ENCODE measurements at places on chromosomes 6 and 20.

DNA sequence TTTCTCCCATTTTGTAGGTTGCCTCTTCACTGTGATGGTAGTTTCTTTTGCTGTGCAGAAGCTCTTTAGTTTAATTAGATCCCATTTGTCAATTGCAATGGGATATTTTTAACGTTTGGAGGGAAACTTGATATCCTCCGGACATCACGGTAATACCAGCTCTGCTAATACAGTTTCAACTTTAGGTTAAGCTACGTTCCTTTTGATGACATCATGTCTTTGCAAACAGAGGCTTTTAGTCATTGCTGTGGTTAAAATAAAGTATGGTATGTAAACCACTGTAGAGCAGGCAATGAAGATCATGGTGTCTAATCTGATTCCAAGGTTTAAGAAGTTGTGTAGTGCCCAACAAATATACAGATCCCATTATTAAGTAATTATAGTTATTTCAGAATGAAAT lies 168.0 kb upstream of the CHD6 start:
- no peak for DNase-seq

DNA sequence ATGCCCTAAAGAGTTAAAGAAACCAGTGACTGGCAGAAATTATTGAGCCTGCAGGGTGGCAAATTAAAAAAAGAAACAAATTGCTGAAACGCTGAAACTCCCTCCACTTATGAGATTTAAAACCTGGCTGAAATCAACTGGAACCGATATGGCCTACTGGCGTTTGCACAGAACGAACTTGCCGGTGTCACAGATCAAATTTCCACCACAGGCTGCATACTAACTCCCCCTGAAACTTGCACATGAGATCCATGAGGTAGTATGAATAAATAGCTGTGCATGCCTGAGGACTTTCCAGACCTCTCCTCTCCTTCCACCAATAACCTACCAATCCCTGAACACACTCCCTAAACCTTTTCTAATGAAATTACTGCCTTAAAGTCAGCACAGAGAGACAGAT lies 150.4 kb downstream of the RNGTT start:
- no peak for DNase-seq

DNA sequence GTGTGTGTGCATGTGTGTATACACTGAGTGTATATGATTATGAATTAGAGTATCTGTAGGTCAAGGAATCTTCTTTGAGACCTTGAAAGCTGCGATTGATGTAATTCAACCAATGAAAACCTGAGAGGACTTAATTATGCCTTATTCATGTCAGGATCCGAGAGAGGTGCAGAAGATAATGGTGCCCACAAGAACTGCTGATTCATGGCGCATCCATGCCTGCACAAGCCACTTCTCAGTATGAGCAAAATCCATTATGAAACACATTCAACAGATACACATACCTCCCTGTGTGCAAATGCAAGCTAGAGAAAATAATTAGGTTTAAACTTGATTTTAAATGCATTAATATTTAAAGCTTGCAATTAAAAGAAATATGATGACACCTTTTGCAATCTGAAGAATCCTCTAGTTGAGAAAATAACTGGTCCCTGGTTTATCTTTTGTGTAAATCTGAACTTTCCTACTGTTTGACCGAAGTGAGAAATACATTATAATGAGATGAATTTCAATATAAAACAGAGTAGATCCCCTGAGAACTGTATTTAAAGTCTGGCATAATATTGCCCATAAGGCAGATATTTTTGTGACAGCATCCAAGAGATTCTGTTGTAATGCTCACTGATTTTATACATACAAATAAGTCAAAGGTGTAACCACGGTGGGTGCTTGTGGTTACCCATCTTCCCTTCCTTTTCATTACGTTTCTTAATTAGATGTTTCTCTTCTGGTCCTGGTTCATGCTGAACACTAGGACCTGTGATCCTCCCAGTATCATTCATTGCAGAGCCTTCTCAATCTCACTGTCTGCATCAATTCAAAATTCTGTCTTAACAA lies 45.6 kb downstream of the LY86 start:
- no peak for DNase-seq

DNA sequence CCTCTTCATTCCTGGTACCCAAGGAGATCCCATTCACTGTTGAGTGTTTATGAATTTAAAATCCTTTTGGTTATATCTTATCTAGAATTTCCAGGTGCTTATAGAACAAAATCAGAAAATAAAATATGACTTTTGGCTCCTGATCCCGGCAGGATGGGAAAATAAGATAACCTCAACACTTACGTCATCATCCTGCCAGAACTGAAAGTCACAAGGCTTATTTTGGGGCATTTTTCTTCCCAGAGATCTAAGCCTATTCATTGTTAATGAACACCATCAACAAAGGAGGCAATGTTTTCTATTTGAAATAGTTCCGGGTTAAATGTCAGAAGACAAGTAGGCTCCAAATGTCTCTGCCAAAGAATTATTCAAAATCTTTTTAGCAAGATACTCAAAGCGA lies 580.6 kb downstream of the TFAP2A start:
- DNase-seq: no peak

- no peak for DNase-seq
Observed at GRCh38 chr6:33314943-33315792, 1.3 kb upstream of the TAPBP start.

GRCh38 chr6:36684447-36684812 lies 5.9 kb downstream of the CDKN1A start:
- no peak for DNase-seq

GRCh38 chr20:32125506-32125905 lies 16.0 kb downstream of the TM9SF4 start:
- no peak for DNase-seq

- no peak for DNase-seq
Observed at GRCh38 chr6:21429291-21429690, 164.3 kb upstream of the SOX4 start.

DNA sequence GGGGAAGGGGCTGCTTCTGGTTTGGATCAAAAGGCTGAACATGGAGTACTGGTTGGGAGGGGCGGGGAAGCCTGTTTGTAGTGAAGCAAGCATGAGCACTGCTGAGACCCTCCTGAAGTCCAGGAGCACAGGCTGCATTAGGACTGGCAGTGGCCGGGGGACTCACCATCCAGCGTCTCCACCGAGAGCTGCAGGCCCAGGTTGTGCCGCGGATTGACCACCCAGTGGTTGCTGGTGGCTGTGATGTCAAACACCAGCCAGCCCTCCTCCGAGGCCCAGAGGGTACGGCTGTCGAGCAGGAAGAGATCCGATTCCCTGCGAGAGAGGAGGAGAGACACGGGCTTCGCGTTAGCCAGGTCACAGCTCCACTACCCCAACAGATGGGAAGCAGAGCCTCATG lies 64.1 kb downstream of the BMP7 start:
- no peak for DNase-seq
